ENCODE measurements at places on chromosomes 5 and 9.

GRCh38 chr5:173923218-173924095 is 35.3 kb downstream of the CPEB4 start:
- H3K36me3 ChIP-seq, result peaks cover 4% of the 10 kb centered on the region
- DNase-seq, result no peak

GRCh38 chr5:178439493-178440180 is 150.6 kb downstream of the COL23A1 start:
- H3K4me3 ChIP-seq, result no peak overlapping the region
- peaks cover 8% of the 10 kb centered on the region for H3K27me3 ChIP-seq
- no peak for DNase-seq
- H3K36me3 ChIP-seq, result no peaks in the 10 kb centered on the region
- peaks cover 4% of the 10 kb centered on the region for H3K4me1 ChIP-seq
- no peak overlapping the region for H3K27ac ChIP-seq

DNA sequence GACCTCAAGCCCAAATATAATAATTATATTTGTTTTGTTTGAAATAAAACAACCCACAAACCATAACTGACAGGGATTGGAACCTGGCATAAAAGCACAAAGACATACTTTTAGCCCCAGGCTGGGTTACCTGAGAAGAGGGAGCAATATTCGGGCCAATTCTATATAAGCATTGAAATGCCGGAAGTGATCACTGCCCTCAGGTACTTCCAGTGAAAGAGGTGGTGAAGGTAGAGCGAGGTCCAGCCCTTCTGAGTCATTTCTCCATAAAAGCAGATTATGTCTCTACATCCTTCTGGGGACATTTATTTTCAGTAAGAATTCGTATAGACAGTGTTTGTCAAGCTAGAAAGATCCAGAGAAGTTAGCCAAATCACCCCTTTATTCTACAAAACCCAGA is 59.6 kb downstream of the GCNT4 start:
- no peaks in the 10 kb centered on the region for H3K36me3 ChIP-seq
- no peak for DNase-seq
- no peak overlapping the region for H3K4me3 ChIP-seq
- H3K27me3 ChIP-seq, result no peaks in the 10 kb centered on the region

GRCh38 chr9:112726428-112726827 is 8.5 kb upstream of the INIP start:
- no peak for DNase-seq
- no peaks in the 10 kb centered on the region for H3K36me3 ChIP-seq

DNA sequence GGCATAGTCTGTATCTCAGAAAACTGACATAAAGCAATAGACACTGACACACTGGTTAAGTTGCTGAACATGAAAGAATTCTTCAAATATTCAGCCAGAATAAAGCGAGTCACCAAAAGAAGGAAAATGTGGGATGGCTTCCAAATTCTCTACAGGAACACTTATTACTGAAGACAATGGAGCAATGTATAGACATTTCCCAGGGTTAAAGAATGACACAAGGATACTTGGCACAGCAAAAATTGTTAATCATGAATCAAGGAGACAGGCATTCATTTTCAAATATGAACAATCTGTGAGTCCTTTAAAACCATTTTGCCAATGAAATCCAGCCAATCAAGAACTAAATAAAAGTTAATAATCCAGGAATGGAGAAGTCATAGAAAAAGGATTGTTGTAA is 92.5 kb downstream of the MTX3 start:
- H3K27ac ChIP-seq, result no peak overlapping the region
- H3K4me1 ChIP-seq, result no peaks in the 10 kb centered on the region
- no peak overlapping the region for H3K4me3 ChIP-seq
- DNase-seq, result no peak
- peaks cover 46% of the 10 kb centered on the region for H3K27me3 ChIP-seq

DNA sequence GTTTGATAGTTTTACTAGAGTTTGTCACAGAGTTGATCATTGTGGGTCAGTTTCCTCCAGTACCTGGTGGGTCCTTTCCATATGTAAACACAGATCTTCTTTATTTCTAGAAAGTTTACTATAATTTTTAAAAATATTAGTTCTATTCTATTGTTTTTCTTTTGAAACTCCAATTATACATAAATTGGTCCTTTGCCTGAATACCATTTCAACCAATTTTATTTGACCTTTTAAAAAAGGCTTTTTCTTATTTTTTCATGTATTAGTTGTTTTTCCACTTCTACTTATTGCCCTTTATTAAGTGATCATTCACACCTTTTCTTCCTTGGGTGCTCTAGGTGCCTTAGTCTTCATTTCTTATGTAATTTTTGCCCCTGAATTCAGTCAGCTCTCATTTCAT is 33.0 kb upstream of the MUSK start:
- H3K4me1 ChIP-seq, result no peaks in the 10 kb centered on the region
- DNase-seq, result no peak
- no peak overlapping the region for H3K4me3 ChIP-seq
- no peaks in the 10 kb centered on the region for H3K27me3 ChIP-seq
- H3K36me3 ChIP-seq, result no peaks in the 10 kb centered on the region
- H3K27ac ChIP-seq, result no peak overlapping the region

DNA sequence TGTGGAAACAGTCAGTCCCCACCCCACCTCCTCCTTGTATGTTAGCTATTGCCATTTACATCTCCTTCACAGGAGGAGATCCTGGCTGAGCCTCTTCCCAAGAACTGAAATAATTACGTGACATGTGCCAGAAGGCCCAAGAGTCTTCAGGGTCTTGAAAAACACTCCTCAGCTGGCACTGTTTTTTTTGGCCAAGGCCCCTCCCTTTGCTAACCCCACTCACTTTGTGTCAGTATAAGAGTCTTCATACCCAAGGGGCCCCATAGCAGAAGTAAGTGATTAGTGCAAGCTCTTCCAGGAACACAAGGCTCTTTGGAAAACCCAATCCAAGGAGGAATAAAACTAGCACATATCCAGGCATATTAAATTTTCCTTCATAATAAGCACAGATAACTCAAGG is 5.7 kb upstream of the LARP1 start:
- H3K4me3 ChIP-seq, result no peak overlapping the region
- peaks cover 3% of the 10 kb centered on the region for H3K36me3 ChIP-seq
- peaks cover 16% of the 10 kb centered on the region for H3K4me1 ChIP-seq
- DNase-seq, result no peak
- no peaks in the 10 kb centered on the region for H3K27me3 ChIP-seq

GRCh38 chr5:169307646-169308045 is 6.7 kb upstream of the SLIT3 start:
- H3K27ac ChIP-seq, result no peak overlapping the region
- H3K4me1 ChIP-seq, result no peaks in the 10 kb centered on the region
- H3K27me3 ChIP-seq, result peaks cover 16% of the 10 kb centered on the region
- no peak overlapping the region for H3K4me3 ChIP-seq
- DNase-seq, result no peak
- H3K36me3 ChIP-seq, result no peaks in the 10 kb centered on the region

DNA sequence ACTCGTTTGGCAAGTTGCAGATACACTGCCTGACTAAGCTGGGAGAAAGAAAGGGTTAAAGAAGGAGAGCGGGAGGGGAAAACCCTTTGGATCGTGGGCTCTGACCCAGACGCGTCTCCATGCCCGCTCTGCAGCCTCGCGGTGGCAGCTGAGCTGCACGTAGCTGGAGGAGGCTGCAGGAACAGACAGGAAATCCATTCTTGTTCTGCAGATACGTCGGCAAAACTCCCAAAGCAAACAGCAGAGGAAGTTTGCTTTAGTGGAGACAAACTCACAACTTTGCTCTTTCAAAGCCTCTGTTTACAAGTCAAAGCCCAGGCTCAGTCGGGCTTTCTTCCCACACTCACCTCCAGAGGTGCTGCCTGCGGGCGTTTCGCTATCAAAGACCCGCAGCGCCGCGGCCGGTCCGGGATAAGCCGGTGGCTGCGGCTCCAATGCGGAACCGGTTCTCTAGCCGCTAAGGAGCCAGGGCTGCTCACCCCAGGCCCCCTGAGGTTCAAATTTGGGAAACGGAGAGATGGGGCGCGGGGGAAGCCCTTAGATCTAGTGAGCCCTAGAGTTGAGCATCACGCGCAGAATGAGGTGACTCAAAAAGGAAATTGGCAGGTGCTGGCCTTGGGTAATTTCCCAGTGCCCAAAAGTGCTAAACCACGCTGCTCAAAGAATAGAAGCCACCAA is 60.7 kb downstream of the MAT2B start:
- DNase-seq, result peak; percentile 29
- H3K36me3 ChIP-seq, result no peaks in the 10 kb centered on the region
- H3K27me3 ChIP-seq, result peaks cover 50% of the 10 kb centered on the region
- no peak overlapping the region for H3K27ac ChIP-seq
- H3K4me3 ChIP-seq, result peak overlapping the region; percentile 49

DNA sequence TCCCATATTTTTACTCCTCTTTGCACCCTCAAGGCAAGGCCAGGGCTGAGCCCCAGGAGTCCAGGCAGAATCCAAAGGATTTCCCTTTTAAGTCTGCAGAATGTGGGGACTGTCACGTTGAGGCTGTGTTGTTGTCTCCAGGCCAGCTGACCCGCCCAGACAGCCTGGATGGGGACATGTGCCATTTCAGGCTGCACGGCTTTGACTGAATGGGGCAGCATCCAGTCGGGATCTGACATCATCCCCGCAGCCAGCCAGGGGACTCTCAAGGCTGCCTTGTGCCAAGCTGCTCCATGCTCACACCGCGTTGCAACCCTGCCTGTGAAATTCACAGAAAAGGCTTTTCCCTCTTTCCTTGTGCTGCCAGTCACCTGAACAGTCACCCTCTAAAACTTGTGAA is 2.2 kb upstream of the ZNF366 start:
- H3K27me3 ChIP-seq, result peaks cover 29% of the 10 kb centered on the region
- peaks cover 16% of the 10 kb centered on the region for H3K4me1 ChIP-seq
- no peak overlapping the region for H3K4me3 ChIP-seq
- no peak overlapping the region for H3K27ac ChIP-seq

DNA sequence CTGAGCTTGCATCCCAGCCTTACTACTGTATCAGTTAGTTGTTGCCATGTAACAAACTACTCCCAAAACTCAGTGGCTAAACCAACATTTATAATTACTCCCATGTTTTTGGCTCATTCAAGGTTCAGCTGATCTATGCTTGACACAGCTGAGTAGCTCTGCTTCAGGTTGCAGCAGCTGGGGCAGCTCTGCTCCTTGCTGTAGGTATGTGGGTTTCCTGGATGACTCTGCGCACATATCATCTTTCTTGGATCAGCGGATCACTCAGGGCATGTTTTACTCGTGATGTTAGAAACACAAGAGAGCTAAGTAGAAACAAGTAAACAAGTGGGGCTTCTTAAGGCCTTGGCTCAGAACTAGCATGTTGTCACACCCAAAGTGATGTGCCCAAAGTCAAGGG is 15.1 kb downstream of the TEK start:
- no peak for DNase-seq
- no peaks in the 10 kb centered on the region for H3K36me3 ChIP-seq
- no peak overlapping the region for H3K4me3 ChIP-seq
- H3K27me3 ChIP-seq, result no peaks in the 10 kb centered on the region
- H3K4me1 ChIP-seq, result no peaks in the 10 kb centered on the region
- no peak overlapping the region for H3K27ac ChIP-seq

- DNase-seq, result no peak
- H3K4me1 ChIP-seq, result peaks cover 45% of the 10 kb centered on the region
Observed at GRCh38 chr9:37370968-37371563, 51.4 kb upstream of the GRHPR start.

DNA sequence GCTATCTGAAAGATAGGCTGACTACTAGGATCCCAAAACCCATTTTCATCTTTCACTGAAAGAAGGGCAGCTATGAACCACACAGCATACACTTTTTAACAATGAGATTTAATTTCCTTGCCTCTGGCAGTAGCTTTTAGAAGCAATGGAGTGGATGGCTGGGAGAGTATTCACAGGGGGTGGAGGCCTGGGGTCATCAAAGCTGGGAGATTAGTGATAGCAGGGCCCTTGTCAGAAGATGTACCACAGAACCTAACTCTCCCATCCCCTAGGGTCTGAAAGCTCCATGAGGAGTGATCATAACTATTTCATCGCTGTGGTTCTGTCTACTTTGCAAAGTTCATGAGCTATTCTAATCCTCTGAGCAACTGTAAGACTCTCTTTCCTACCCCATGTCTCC is 332.2 kb downstream of the PRELID2 start:
- H3K4me3 ChIP-seq, result no peak overlapping the region
- H3K27me3 ChIP-seq, result no peaks in the 10 kb centered on the region
- H3K4me1 ChIP-seq, result no peaks in the 10 kb centered on the region
- no peaks in the 10 kb centered on the region for H3K36me3 ChIP-seq
- DNase-seq, result no peak

DNA sequence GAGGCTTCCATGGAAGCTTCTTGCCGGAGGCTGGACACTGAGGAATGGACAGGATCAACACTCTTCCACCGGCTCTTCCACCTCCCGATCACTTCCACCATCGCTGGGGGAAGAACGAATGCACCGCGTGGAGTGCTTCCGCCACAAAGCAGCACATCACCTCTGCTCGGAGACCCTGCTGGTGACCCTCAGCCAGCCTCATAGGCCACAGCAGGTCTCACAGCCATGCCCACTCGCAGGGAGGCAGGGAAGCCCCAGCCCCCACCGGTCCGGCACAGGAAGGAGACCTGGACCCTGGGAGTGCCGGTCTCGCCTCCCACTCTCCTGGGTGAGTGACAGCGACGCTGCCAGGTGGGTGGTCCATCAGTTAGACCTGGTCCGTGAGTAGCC is 4.7 kb downstream of the MRPL36 start:
- no peak for DNase-seq
- H3K4me1 ChIP-seq, result peaks cover 78% of the 10 kb centered on the region
- no peak overlapping the region for H3K4me3 ChIP-seq
- peaks cover 25% of the 10 kb centered on the region for H3K36me3 ChIP-seq

- H3K36me3 ChIP-seq, result peaks cover 20% of the 10 kb centered on the region
- H3K27me3 ChIP-seq, result no peaks in the 10 kb centered on the region
- peaks cover 25% of the 10 kb centered on the region for H3K4me1 ChIP-seq
- no peak for DNase-seq
- H3K27ac ChIP-seq, result no peak overlapping the region
- H3K4me3 ChIP-seq, result no peak overlapping the region
Observed at GRCh38 chr5:149782895-149783586, 52.9 kb downstream of the PPARGC1B start.

- no peak for DNase-seq
- no peak overlapping the region for H3K4me3 ChIP-seq
- no peaks in the 10 kb centered on the region for H3K27me3 ChIP-seq
- H3K4me1 ChIP-seq, result no peaks in the 10 kb centered on the region
Observed at GRCh38 chr5:161713042-161713441, 27.5 kb downstream of the GABRA6 start.

- DNase-seq, result no peak
- no peak overlapping the region for H3K27ac ChIP-seq
- no peak overlapping the region for H3K4me3 ChIP-seq
- H3K27me3 ChIP-seq, result peaks cover 19% of the 10 kb centered on the region
- H3K4me1 ChIP-seq, result peaks cover 17% of the 10 kb centered on the region
- no peaks in the 10 kb centered on the region for H3K36me3 ChIP-seq
Observed at GRCh38 chr5:178670351-178670885, 43.6 kb upstream of the CLK4 start.

DNA sequence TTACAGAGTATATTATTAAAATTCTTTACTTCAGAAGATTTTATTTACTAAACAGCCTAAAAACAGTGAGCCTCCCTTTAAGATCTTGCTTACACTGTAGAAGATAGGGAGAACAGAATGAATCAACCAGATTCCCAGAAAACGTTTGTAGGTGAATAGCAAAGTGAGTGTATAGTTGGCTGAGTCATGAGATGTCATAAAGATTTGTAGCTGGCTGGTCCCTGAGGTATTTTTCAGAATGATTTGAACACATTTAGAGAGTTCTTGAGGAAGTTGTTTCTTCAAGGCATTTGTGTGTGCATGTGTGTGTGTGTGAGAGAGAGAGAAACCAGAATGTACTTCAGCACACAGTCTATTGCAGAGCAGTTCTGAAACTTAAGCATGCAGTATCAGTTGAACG is 159.4 kb upstream of the PRR16 start:
- H3K27ac ChIP-seq, result no peak overlapping the region
- H3K36me3 ChIP-seq, result no peaks in the 10 kb centered on the region
- no peaks in the 10 kb centered on the region for H3K27me3 ChIP-seq
- DNase-seq, result no peak
- H3K4me1 ChIP-seq, result no peaks in the 10 kb centered on the region
